Activated CD4-positive, alpha-beta T cell treated with anti-CD3 and anti-CD28 coated beads, Interleukin-2, amount 50 U/mL, for 48 hours (primary cell): ENCODE measurements at places on chromosomes 11 and 22.

DNA sequence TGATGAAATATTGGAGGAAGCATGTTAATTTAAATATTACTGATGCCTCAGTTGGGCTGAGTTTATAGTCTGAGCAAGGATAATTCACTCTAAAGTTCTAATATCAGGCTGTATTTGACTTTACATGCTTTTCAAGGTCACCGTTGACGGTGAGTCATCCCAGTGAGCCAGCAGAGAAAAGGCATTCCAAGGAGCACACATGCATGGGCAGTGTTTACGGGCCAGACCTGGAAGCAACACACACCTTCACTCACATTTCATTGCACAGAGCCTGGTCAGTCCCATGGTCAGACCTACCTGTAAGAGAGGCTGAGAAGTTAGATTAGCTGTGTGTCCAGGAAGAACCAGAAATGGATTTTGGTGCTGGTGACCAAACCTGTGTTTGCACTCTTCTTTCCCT lies 53.5 kb downstream of the COMMD9 start:
- no peak for DNase-seq

DNA sequence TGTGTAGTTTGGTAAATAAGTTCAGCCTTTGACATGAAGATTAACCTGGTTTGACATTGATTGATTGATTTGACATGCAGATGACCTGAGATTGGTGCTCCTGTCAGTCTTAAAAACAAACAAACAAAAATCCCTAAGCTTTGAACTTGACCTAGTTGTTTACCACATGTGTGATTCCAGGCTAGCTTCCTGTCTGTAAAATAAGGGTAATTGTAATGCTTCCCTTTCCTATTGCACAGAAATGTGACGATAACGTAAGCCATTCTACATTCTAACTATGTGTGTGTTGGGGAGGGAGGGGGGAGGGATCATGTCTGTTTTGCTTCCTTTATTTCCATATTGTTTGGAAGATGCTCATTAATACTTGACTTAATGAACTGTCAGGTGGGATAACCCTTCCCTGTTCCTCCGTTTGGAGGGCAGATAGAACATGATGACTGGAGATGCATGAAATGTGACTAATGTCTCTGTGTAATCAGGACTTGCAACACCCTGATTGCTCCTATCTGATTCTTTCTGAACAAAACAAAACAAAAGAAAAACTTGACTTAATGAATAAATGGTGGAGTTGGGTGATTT lies 106.1 kb upstream of the CLMP start:
- DNase-seq = no peak

DNA sequence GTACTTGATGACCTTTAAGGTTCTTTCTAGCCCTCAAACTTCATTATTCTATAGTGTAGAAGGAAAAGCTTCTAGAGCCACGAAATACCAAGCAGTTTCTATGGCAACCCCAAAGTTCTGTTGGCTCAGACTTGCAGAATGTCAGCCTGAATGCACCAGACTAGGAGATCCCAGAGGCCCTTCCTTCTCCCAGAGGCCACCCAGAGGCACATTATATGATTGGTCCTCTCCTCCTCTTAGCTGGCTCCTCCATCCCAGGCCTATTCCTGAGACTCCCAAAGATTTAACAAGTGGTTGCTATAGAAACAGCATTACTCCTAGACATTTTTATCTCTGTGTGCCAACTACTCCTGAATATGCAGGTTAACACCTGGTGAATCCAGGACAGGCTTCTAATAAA lies 69.2 kb upstream of the CCDC90B start:
- DNase-seq = no peak

GRCh38 chr11:134675983-134676382 lies 263.9 kb upstream of the B3GAT1 start:
- DNase-seq = no peak

- DNase-seq = no peak
Observed at GRCh38 chr11:68399916-68400315, 60.6 kb upstream of the PPP6R3 start.

DNA sequence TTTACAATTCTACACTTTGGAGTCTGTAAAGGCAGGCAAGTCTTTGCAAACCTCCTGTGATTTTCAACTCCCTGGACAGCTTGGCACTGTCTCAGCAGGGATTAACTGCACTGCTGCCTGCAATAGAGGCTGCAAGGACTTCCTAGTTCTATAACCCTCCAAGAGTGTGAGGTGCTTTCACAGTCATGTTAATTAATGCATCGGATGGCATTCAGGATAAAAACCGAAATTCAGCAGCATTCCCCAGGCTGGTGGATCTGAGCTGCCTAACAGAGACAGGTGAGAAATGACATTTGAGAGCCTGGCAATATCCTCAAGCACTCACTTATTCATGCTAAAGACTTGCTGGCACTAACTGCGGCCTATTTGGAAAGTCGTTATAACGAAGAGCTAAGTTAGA lies 85.0 kb downstream of the LARGE1 start:
- no peak for DNase-seq

DNA sequence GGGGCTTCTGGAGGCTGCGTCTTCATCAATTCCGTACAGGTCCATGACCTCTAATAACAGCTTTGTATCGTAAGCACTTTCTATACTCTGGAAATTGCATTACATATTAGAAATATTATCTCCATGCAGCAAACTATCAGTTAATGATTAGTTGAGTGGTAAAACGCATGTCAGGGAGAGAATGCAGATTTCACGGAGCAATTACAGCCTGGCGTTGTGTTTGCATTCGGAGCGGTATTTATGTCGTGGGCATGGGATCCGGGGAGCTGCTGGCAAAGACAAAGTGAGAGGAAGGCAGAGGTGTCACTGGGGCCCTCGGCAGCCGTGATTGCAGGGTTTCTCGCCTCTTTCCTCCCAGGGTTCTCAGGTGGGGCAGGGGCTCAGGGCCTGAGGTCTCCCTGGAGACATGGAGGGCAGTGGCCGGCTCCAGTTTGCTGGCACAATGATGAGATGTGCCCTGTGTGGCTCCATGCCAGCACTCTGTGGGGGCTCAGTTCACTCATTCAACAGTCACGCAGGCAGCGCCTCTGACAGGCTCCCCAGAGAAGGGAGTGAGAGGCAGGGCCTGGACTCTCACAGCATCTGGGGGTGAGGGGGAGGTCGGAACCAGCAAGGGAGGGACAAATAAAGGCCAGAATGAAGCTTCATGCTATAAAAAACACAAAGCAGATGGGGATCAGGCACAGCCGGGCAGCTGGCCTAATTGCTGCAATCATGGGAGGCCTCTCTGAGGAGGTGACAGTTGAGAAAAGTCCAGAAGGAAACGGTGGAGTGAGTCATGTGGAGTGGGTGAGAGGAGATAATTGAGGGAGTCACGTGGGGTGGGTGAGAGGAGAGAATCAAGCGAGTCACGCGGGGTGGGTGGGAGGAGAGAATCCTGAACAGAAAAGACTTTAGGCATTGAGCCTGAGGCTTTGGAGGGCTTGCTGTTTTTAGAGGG lies 1002.7 kb downstream of the BRD1 start:
- no peak for DNase-seq

GRCh38 chr22:27583856-27584255 lies 217.7 kb downstream of the MN1 start:
- no peak for DNase-seq

DNA sequence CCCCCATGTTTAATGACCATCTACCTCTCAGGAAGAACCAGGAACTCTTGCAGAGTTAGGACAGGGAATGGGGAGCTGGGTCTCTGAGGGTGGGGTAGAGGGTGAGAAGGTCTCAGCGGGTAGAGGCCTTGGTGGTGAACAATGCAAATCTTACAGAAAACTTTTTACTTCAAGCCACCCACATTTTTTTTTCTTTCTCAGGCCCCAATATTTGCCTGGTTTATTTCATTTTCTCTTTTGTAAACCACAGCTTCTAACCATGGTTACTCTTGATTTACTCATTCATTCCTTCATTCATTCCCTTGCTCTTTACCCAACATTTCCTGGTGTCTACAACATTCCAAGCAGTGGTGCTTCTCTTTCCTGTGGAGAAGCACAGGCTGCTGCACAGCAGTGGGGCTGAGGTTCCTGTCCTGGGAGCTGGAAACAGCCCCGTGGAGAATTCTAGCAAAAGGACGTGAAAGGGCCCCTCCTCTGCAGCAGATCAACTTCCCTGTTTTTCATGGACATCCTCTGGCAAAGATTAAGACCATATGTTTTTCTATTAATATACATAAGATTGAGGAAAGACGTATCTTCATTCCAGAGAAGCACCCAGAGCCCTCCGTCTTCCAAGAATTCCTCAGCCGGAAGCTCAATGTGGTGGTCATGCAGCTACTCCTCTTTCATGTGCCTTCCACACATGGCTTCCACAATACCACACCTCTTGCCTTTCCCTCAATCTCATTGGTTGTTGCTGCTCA lies 224.4 kb upstream of the SESN3 start:
- no peak for DNase-seq

- no peak for DNase-seq
Observed at GRCh38 chr11:76792505-76793264, 9.5 kb downstream of the TSKU start.

DNA sequence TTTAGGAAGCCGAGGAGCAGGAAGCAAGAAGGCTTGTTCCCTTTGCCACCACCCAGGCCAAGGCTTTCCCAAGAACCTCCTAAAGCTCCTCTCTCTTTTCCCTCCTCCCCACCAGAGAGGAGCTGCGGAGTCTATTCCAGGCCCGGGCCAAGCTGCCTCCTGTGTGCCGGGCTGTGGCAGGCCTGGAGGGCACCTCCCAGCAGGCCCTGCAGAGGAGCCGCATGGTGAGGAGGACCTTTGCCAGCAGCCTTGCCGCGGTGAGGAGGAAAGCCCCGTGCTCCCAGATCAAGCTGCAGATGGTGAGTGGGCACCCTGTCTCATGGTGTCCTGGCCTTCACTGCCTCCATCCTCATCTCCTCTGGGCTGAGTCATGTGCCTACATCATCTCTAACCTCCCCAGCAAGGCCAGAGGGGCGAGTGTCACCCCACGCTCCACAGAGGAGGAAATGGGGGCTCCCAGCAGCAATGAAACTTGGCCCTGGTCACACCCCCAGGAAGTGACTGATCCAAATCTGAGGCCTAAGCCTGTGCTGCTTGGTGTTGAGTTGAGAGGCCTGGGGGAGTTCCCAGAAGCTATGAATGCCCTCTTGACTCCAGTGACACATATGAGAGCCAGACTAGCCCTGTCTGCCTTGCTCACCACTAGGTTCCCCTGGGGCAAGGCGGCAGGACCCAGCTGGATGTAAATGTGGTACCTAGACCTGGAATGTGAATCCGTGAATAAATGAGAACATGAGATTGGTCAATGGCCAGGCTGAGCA lies 104.2 kb downstream of the MYO18B start:
- no peak for DNase-seq

GRCh38 chr22:50612528-50613221 lies 12.1 kb downstream of the MAPK8IP2 start:
- no peak for DNase-seq

- no peak for DNase-seq
Observed at GRCh38 chr11:2380396-2380795, 3.3 kb downstream of the CD81 start.

- no peak for DNase-seq
Observed at GRCh38 chr11:113773092-113773415, 438 bp downstream of the ZW10 start.

DNA sequence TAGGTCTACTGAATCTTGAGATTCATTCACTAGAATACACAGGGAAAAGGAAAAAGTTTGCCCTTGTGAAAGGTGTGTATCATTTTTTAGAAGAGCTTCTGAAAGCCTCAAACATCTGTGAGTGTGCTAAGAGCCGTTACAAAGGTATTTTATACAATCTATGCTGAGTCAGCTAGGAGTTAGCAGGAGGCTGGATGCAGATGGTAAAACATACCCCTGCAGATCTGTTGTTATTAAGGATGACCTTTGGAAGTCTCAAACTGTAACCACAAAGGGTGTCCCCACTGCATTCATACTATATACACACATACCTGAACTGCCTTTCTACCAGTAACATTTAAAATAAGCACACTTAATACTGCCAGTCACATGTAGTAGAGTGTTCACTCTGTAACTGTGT lies 8.4 kb upstream of the C11orf91 start:
- no peak for DNase-seq

GRCh38 chr11:73176145-73176873 lies 34.2 kb upstream of the FCHSD2 start:
- no peak for DNase-seq

GRCh38 chr11:66042227-66042995 lies 6.5 kb downstream of the GAL3ST3 start:
- DNase-seq = no peak

- no peak for DNase-seq
Observed at GRCh38 chr11:3823303-3823702, 14.9 kb downstream of the PGAP2 start.

GRCh38 chr11:124612045-124612444 lies 817 bp downstream of the PANX3 start:
- no peak for DNase-seq

DNA sequence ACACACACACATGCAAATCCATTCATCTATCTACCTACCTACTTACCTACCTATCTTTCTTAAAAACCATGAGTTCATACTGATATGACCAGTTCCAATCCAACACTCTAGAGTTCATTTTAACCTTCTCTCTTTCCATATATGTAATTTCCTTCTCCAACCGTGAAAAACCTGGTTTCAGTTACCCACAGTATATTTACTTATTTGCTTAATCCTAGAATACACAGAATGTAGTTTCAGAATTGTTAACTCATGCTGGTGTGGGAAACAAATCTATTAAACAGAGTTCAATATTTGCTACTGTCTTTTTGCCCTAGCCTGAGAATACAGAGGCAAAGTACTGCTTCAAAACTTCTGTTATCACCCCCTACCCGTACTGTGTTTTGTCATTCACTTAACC lies 101.3 kb downstream of the RRM1 start:
- DNase-seq = no peak

GRCh38 chr22:21009638-21010425 lies 5.1 kb upstream of the P2RX6 start:
- DNase-seq = no peak

DNA sequence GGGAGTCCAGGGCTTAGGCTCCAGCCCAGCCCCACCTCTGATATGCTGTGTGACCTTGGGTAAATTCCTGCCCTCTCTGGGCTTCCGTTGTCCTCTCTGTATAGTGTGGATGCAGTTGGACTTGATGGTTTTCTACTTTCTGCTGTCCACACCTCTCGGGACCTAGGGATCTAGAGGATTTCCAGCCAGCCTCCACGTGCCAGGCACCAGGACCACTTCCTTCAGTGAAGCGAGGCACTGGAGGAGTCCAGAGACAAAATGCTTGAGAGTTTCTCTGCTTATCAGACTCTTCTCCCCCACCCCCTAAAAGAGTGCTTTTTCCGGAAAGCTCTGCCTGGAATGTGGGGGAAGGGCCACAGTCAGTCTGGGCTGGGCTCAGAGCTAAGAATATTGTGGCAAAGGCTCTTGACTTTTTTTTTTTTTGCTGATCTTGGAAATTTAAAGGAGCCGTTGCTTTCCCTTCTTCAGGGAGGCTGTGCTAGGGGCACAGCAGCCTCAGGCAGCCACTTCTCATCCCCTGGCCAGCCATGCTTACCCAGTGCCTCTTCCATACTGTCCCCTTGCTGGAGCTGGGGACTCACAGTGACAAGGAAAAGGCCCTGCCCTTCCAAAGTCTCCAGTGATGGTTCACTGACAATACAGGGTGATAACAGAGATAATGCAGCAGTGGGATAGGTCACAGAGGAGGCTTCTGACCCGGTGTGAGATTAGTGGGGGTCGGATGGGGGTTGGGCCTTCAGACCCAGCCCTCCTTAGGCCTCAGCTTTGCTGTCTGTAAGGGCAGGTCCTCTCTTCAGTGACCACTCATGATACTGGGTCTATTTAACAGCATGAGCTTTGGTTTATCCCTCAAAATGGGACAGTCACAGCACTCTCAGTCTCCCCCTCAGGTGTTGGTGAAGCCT lies 2.9 kb upstream of the SERPINH1 start:
- DNase-seq = no peak

GRCh38 chr22:32075997-32076760 lies 33.1 kb downstream of the SLC5A1 start:
- DNase-seq = no peak

GRCh38 chr11:113828191-113828590 lies 47.2 kb downstream of the USP28 start:
- DNase-seq = no peak
